ENCODE measurements at places on chromosomes 6 and 20.

GRCh38 chr6:149948011-149948410, 6.2 kb downstream of the ULBP2 start:
- DNase-seq: no peak

- DNase-seq: no peak
Measured at GRCh38 chr6:37126961-37127616, 42.9 kb upstream of the PIM1 start.

GRCh38 chr6:12516070-12516469, 200.5 kb upstream of the PHACTR1 start:
- no peak for DNase-seq

DNA sequence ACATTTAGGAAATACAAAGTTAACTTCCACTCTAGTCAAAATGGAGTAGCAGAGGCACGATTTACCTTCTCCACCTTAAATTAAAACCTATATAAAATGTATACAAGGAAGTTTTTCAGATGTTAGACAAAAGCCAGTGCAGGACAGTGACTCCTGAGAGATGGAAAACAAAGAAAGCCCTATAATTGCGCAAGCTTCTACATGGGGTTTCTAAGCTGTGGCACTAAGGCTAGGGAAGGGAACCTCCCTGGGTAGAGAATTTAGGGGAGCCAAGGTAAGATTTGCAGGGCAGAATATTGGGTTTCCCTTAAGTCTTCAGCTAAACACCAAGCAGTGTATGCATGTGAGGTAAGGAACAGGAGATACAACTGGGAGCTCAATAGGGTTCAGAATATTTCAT, 18.5 kb upstream of the ZC3H12D start:
- DNase-seq: no peak

GRCh38 chr6:36692220-36692619, 5.4 kb upstream of the RAB44 start:
- DNase-seq: no peak

DNA sequence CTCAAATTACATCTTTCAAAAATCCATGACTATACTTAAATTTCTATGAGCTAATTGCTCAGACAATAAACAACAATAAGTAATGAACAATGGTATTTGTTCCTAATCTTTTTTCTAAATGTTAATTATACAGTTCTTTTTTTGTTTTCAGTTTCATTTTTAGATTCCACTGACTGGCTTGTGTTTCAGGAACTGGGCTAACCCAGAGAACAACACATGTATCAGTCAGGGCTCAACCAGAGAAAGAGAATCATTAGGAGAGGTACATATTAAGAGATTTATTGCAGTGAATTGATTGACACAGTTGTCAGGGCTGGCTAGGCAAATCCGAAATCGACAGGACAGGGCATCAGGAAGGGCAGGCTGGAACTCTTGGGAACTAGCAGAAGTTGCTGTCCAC, 182.8 kb downstream of the GRM1 start:
- DNase-seq: no peak

DNA sequence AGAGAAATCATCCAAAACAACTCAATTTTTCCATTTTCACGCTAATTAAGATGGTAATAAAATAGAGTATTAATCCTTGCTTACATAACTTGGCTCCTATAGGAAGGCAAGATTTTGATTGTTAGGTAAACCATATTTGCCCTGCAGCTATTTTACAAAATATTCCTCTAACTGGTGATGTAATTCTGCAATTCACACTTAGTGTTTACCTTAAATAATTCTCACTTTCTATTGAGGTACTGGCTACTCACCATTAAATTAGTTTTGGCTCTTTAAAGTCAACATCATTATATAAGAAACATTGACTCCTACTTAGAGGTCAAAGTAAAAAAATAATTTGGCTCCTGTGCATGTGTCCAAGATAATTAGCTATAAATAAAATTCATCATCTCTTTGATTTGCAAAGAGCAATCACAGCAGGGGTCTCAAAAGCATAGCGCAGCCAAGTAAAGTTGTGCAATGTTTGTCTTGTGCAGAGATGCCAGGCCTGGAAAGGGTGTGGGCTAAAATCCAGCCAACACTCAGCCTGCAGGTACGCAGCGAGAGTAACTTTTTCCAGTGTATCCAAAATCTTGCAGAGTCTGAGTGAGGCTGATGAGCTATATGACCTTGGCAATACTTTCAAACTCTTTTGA, 501.2 kb downstream of the MMUT start:
- DNase-seq: peak; percentile 37

- no peak for DNase-seq
Measured at GRCh38 chr6:6564154-6564553, 24.4 kb upstream of the LY86 start.

DNA sequence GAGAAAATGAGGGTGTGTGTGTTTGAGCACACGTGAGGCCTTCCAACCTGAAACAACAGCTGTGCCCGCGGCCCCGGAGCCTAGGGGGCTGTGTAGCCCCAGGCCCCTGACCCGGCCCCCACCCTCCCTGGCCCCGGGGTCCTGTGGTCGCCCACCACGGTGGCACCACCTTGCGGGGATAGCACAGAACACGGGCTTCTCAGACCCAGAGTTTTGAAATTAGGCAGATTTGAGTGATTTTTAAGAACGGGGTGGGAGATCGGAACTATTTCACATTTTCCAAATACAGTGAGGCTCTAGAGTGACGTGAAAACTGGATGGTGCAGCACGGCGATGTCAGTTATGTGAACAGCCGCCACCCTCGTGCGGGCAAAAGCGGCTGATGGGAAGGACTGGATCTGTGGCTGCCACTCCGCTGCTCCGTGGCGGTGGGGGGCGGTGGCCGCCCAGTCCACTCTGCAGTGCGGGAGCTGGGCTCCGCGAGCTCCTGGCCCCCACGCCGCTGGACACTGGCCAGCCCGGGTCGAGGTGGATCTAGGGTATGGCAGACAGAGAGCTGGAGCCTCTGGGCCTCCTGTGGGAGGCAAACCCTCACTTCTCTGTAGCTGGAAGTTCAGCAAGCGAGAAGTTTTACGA, 17.3 kb upstream of the BHLHE23 start:
- DNase-seq: no peak

- no peak for DNase-seq
Measured at GRCh38 chr20:43727980-43728590, 1.3 kb upstream of the GTSF1L start.

GRCh38 chr6:10084111-10084986, 330.5 kb downstream of the TFAP2A start:
- DNase-seq: peak; percentile 32

- no peak for DNase-seq
Measured at GRCh38 chr6:52403627-52404026, 16.5 kb upstream of the EFHC1 start.

- no peak for DNase-seq
Measured at GRCh38 chr6:55167860-55168259, 6.5 kb upstream of the HCRTR2 start.

DNA sequence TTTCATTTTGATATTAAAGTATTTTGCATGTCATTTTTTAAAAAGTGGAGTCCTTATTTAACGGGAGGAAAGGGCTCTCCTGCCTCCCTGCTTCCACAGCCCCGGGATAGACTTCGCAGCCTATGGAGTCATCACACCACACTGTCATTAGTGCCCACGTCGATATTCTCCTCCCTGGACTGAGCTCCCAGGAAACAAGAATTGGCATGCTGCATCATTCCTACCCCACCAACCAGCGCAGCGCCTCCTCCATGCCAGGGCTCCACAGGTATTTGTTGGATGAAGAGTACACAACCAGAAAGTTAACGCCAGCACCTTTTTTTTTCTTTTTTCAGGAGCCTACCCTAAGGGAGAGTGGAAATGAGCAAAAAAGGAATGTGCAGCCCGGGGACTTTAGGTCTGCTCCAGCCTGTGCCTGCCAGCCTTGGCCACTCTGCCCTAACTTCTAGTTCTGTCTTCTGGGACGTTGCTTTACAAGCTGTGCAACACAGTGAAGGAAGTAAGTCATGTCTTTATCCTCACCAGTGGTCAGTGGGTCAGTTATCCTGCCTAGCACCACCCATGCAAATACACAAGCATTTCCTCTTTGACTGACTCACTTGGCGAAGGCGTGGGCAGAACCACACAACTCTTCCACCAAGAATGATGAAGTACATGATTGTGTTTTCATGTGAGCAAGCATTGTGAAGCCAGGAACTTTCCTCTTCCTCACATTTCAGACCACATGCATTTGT, 180.7 kb upstream of the UST start:
- DNase-seq: no peak

DNA sequence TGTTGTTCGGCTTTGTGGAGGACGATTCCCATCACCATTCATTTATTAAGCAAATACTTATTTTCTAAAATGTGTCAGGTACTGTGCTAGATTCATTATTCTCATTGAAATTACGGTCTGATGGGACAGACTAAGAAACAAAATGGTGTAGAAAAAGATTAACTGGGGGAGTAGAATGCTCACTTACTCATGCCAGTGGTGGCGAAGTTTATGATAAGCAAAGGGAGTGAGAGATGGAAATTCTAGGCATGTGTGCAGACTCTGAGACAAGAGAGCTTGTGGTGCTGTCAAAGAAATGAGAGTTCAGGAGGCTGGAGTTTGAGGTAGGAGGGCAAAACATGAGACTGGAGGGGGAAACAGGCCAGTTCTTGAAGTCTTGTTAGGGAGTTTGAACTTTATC, 896 bp downstream of the RPP21 start:
- no peak for DNase-seq

GRCh38 chr6:137801352-137802114, 65.5 kb upstream of the TNFAIP3 start:
- DNase-seq: no peak

DNA sequence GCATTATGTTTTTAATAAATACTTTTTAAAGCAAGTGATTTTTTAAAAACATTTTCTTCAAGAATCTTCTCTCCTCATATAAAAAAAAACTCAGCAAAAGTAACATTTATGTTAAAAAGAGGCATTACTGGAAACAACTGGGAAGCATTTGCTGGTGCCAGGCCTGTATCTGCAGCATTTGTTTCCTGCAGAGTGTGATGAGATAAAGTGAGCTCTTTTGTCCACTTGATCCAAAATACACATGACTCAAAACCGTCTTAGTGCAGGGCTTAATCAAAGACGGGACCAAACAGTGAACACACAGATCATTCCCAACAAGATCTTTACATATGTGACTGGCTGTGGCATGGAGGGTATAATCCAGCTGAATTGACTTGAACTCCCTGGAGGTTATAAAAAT, 28.3 kb upstream of the RIPPLY2 start:
- no peak for DNase-seq

DNA sequence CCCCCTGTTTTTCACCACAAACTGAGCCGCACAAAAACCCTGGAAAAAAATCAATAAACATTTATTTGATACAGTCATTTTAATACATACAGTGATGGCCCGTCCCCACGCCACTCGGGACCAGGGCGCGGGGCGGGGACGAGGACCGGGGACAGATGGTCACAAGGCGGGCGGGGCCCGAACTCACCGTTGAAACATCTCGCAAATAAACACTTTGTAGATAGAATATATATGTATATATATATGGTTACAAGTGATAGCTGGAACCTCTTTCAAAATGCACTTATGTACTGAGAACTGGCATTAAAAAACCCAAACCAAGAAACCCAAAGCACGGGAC, 418 bp upstream of the UCKL1 start:
- no peak for DNase-seq

DNA sequence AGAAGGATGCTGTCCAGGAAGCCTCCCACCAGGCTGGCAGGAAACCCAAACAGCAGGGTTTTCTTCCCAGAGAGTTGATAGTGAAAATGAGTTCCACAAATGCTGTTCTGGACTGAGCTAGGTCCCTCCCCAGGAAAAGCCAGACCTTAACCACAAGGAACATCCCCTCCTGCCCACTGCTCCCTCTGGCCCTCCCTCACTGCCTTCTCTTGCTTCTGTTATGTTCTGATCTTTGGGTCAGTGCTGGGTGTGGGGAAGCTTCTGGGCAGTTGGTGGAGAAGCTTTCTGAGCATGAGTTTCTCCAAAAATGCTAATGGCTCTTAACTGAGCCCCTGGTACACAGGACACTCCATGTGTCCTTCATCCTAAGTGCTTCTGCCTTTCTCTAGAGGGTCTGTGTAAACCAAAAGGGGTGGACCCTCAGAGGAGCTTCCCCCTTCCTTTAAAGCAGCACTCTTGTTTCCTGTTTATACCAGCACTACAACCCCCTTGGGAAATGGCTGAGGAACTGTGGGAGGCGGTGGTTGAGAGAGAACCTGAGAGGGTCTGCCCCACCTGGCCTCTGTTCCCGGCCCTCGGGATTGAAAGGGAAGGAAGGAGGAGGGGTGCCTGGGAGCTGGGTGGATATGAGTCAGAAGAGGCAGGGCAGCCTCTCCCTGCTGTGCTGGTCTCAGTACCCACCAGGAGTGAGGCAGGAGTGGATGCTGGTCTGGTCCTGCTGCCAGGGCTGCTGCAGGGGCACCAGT, 42.0 kb downstream of the CDS2 start:
- DNase-seq: peak; percentile 74

- no peak for DNase-seq
Measured at GRCh38 chr6:43884652-43885022, 114.6 kb downstream of the VEGFA start.

- no peak for DNase-seq
Measured at GRCh38 chr6:46796848-46797580, 3.8 kb downstream of the MEP1A start.

GRCh38 chr6:91303326-91303725, 716.5 kb upstream of the MAP3K7 start:
- DNase-seq: no peak

DNA sequence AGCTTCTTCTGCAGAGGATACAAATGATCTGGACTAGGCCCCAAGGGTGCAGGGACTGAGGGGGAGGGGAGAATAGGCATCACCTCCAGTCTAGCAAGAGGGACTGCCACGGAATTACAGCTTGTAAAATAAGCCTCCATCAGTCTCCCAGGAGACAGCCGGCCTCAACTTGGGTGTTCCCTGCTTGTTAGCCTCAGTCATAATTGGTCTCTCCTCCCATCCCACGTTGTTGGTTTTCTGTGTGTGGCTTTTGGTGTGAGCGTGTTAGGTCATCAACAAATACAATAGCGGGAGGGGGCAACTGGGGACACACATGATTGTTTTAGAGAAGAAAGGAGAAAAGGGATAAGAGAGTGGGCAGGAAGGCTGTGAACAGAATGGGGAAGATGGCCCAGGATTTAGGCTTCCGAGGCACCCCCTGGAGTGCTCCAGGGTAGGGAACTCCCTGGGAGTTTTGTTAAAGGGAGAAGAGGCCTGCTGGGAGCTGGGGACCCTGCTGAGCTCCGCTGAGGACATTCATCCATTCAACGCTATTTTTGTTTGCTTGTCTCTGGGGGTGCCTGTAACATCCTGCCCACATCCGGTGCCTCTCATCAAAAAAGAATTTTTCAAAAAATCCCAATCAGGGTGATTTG, 9.2 kb downstream of the FOXA2 start:
- DNase-seq: no peak
